ENCODE measurements at places on chromosomes 12 and 14.
A peak's percentile ranks its signal among the peaks of the same experiment; 100 is the strongest.

DNA sequence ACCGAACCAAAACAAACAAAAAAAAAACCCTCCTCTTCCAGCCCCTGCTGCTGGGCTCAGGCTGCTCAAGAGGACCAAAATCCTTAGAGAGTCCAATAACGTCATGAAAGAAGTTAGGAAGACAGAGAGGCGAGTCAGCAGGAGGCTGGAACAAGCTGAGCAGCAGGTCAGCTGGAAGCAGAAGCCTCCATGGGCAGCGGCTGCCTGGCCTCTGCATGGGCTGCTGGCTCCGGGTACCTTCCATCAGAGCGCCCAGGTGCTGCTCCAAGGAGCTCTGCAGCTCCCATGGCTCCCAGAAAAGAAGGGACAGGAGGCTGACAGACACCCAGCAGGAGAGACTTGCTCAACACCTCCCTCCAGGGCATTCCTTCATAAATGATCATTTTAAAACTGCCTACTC, 3.2 kb upstream of the KRT2 start:
- DNase-seq = no peak

DNA sequence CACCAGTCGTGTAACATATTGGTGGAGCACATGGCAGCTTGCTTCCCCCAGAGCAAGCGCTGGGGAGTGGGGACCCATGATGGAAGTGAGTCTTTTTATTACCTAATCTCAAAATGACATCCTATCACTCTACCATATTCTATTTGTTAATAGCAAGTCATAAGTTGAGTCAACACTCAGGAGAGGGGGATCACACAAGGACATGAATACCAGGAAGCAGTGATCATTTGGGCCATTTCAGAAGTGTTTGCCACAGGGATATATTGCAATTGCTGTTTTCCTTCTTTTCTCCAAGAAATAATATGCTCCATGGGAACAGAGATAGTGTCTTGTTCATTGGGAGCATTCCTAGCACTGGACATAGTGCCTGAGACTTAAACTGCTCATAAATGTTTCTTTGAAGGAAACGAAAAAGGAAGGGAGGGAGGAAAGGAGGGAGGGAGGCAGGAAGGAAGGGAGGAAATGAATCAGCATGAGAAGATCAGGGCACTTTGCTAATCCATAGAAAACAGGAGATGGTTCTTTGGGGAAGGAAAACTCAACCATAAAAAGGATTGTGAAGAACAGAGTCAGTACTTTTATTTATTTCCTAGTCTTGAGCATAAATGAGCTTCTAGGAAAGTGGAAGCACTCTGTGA, 39.2 kb upstream of the EEA1 start:
- no peak for DNase-seq

GRCh38 chr12:118330421-118331018, 42.2 kb downstream of the TAOK3 start:
- no peak for DNase-seq

GRCh38 chr12:2607881-2608607, 186.7 kb upstream of the FKBP4 start:
- DNase-seq = no peak

DNA sequence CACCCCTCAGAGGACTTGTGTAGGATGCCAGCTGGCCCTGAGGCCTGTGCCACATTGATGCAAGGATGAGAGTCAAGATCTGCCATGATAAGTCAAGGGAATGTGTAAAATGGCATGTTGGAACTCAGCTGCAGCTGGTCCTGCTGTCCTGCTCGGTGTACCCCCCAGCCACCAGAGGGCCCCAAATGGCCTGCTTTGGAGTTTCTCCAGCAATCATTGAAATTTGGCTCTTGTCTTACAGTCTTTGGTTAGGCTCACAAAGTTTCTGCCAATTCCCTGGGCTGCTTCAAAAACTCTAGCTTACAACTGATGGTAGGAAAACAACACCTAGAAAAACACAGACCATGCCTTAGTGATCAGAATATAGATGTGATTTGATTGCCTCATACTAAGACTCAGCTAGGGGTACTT, 76.8 kb downstream of the HSD17B6 start:
- DNase-seq = peak; percentile 19

GRCh38 chr14:73467377-73467776, 9.0 kb upstream of the NUMB start:
- DNase-seq = peak; percentile 27

- no peak for DNase-seq
Measured at GRCh38 chr12:113231235-113232088, 10.2 kb downstream of the TPCN1 start.

DNA sequence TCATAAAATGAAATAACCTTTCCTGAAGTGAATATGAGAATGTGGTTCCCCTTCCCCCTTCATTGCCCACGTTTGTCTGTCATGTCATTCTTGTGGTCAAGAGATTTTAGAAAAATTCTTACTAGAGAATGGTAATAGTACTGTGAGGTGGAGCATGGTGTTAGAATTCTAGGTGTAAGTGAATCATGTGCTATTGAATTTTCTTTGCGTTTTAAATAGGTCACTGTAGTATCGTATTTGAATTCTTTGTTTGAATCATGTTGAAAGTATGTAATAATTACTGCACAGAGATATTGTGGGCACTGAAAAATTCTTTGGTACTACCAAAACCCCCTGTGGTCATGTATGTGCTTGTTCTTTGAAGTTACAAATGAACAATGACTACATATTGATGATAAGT, 49.9 kb downstream of the FUT8 start:
- no peak for DNase-seq

DNA sequence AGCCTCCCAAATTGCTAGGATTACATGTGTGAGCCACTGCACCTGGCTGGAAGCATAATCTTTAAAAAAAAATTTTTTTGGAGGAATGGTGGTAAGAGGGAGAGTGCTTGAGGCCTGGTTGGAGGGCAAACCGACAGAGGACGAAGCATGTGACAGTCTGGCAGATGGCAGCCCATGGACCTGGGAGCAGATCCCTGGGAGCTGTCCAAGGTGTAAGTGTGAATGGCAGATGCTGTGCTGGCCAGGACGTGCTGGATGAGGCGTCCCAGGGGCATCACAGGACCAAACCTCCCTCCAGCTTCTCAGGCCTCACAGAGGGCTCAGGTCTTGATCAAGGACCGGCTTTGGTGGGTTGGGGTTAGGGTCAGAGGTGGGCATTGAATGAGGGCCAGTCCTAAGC, 128.4 kb upstream of the NCOR2 start:
- no peak for DNase-seq

DNA sequence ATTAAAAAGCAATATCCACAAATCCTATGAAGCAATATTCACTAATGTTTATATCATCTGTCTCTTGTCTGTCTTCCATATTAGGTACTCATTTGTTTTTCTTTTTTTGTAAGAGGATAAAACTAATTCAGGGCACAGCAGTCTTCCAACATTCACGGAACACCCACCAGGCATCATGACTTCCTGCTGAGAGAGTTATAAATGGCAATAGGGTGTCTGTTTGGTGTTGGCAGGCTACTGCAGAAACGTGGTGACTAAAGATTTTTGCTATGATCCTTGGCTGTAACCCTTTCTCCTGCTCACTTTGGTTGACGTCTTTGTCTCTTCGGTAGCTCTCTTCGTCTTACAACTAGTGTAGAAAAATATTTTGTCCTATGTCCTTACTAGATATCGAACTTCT, 860.6 kb upstream of the MGAT4C start:
- no peak for DNase-seq

DNA sequence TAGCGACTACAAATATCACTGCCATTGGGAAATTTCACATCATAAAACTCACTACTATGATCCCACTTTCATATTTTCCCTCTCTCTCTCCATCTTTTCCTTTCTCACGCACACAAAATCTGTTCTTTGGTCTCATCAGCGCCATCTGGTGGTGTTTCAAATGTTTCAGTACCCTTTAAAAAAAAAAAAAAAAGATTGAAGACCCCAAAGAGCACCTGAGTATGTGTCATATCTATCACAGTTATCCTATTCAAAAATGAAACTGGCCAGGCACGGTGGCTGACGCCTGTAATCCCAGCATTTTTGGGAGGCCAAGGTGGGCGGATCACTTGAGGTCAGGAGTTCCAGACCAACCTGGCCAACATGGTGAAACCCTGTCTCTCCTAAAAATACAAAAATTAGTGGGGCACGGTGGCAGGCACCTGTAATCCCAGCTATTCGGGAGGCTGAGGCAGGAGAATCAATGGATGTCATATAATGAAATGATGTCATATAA, 72.4 kb downstream of the TTC9 start:
- peak; percentile 68 for DNase-seq

DNA sequence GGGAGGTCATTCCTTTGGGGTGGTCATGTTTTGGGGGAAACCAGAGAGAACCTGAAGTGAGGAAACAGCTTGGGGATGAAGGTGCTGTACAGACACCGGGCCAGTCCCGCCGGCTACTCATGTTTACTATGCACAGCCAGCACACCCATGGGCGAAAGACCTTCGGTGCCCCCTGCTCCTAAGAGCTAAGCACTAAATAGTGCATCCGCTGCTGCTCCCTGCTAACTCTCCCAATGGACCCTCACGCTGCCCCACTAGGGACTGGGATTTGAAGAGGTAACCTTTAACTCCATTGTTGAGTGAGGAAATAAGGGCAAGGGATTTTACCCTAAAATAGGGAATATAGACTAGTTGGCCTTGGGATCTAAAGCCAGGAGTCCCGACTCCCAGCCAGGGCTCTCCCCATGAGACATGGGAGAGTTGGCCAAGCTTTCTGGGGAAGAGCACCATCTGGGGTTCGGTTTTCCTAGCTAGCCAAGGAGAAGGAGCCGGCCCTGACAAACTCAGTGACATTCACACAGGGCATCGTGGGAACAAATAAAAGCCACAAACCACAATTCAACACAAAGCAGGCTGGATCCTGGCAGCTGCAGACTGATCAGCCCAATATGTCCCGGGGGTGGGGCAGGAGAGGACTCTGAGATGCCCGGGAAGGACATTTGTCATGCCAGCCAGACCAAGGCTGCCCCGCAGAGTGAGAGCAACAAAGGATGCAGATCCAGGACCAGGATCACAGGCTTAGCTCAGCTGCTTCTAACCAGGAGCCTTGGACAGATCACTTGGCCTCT, 91.7 kb downstream of the SINHCAF start:
- no peak for DNase-seq

GRCh38 chr14:90606434-90606833, 209.6 kb downstream of the CALM1 start:
- DNase-seq = no peak

- DNase-seq = no peak
Measured at GRCh38 chr14:92247341-92247740, 75.6 kb upstream of the SLC24A4 start.

DNA sequence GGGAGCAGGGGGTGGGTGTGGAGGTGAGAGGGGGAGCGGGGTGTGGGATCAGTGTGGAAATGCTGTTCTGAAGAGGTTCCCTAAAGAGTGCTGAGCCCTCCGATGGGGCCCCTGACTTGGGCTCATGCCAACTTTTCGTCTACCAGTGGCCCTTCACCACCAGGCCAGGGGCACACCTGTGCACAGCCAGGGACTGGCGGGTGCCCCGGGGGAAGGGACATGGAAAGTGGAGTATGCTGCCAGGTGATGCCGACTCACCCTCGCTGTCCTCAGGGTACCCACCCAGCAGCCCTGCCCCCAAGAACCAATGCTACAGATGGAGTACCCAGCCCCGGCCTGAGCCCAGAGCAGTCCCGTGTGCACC, 26.2 kb downstream of the AMN start:
- DNase-seq = no peak

DNA sequence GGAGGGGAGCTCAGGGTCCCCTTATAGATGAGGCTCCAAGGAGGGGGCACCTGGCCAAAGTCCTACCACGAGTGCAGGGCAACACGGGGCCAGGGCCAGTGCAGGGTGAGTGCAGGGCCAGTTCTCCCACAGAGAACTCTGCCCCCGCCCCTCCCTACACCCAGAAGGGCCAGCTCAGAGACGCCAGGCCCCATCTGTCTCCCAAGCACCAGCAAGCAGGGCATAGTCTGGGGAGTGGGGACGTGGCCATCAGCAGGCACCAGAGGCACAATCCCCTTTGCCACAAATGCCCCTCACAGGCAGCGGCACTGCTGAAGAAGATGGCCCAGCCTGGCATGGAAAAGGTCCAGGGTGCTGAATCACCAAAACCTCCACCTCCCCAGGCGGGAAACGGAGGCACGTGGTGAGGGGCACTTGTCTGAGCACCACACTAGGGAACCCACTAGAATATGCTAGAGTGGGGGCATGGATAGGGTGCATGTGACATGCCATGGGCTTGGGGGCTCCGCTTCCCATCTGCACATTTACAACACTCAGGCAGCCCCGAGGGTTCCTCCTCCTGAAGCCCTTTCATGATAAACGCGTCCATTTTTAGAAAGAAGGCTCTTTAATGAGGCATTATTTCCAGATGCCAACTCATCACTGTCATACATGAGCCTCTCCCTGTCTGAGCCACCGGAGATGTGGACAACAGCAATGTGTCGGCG, 17.8 kb downstream of the CCDC85C start:
- DNase-seq = no peak

GRCh38 chr12:47382305-47382704, 302.5 kb upstream of the AMIGO2 start:
- DNase-seq = no peak

GRCh38 chr12:48907245-48907644, 18.0 kb downstream of the FKBP11 start:
- no peak for DNase-seq

All from CD8-positive, alpha-beta T cell (primary cell).